ENCODE measurements at places on chromosomes 7 and 10.

GRCh38 chr7:69282946-69283345, 315.3 kb upstream of the AUTS2 start:
- no peaks in the 10 kb centered on the region for H3K27me3 ChIP-seq
- no peaks in the 10 kb centered on the region for H3K4me1 ChIP-seq
- H3K4me3 ChIP-seq: no peak overlapping the region
- H3K27ac ChIP-seq: no peak overlapping the region
- no peaks in the 10 kb centered on the region for H3K36me3 ChIP-seq

- H3K27ac ChIP-seq: no peak overlapping the region
- H3K4me3 ChIP-seq: no peak overlapping the region
- H3K36me3 ChIP-seq: no peaks in the 10 kb centered on the region
- no peak for DNase-seq
These were observed 61.7 kb upstream of the UBE3C start for GRCh38 chr7:157077021-157077420.

GRCh38 chr7:28953633-28954032, 4.5 kb downstream of the TRIL start:
- H3K36me3 ChIP-seq: no peaks in the 10 kb centered on the region
- H3K27ac ChIP-seq: no peak overlapping the region
- H3K4me1 ChIP-seq: peaks cover 7% of the 10 kb centered on the region
- H3K27me3 ChIP-seq: no peaks in the 10 kb centered on the region
- DNase-seq: no peak

DNA sequence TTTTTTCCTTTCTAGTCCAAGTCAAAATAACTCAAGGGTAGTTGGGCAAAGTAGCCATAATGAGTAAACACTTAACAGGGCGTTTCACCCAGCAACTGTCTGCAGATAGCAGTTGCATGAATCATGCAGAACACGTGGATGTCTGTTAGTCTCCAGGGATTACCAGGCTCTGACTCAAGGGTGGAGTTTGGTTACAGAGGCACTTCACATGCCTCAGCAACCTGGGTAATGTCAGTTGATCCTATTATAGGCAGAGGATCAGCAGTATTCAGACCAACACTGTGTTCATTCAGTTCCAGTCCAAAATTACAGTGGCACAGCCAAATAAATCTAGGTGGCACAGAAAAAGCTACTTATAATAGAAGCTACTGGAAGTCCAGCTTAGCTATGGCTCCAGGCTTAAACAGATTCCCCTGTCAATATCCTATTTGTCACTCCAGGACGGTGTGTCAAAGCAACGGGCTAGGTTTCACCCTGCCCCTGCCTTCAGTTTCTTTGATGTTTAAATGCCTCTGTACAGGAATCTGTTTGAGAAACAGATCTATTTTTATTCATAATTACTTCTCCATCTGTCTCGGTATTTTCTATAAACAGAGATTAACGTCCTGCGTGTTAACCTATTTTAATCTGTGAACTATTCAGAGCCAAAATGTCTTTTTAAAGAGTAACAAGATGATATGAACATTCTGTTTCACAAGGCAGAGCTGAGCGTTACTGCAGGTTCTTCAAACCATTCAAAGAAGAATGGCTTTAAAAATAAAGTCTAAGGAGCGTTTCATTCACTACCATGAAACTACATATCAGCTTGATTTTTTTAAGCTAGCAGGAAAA, 162.6 kb upstream of the AKR1E2 start:
- peak overlapping the region; percentile 7 for H3K27ac ChIP-seq
- DNase-seq: peak; percentile 59
- H3K36me3 ChIP-seq: no peaks in the 10 kb centered on the region
- H3K4me1 ChIP-seq: peaks cover 8% of the 10 kb centered on the region
- no peak overlapping the region for H3K4me3 ChIP-seq

GRCh38 chr7:72462311-72462710, 50.2 kb upstream of the CALN1 start:
- H3K27ac ChIP-seq: no peak overlapping the region
- no peaks in the 10 kb centered on the region for H3K27me3 ChIP-seq
- no peak for DNase-seq
- no peaks in the 10 kb centered on the region for H3K4me1 ChIP-seq

GRCh38 chr7:80439894-80440821, 71.7 kb downstream of the GNAT3 start:
- no peak overlapping the region for H3K27ac ChIP-seq
- no peak overlapping the region for H3K4me3 ChIP-seq
